GM12865 (cell line): ENCODE measurements at places on chromosomes 6 and 20.

DNA sequence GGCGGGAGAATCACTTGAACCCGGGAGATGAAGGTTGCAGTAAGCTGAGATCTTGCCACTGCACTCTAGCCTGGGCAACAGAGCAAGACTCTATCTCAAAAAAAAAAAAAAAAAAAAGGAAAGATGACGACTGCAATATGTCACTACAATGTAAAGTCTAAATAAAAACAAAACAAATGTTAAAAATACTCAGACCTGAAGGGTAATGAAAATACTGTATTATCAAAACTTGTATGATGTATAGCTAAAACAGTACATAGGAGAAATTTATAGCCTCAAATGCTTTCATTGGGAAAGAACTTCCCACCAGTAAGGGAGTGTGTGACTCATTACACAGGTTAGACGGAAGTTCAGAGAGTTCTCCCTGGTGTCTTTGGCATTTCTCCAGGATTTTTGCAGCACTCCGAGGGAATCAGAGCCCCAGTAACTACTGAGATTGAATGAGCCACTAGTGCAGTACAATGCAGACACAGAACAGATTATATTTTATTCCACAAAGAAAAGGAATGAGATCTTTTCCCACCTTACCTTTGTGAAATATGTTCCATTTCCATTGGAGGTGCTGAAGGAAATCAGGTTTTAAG is 12.5 kb upstream of the RALGAPB start:
- DNase-seq, result no peak

GRCh38 chr6:167769408-167770190 is 57.1 kb upstream of the AFDN start:
- no peak for DNase-seq

DNA sequence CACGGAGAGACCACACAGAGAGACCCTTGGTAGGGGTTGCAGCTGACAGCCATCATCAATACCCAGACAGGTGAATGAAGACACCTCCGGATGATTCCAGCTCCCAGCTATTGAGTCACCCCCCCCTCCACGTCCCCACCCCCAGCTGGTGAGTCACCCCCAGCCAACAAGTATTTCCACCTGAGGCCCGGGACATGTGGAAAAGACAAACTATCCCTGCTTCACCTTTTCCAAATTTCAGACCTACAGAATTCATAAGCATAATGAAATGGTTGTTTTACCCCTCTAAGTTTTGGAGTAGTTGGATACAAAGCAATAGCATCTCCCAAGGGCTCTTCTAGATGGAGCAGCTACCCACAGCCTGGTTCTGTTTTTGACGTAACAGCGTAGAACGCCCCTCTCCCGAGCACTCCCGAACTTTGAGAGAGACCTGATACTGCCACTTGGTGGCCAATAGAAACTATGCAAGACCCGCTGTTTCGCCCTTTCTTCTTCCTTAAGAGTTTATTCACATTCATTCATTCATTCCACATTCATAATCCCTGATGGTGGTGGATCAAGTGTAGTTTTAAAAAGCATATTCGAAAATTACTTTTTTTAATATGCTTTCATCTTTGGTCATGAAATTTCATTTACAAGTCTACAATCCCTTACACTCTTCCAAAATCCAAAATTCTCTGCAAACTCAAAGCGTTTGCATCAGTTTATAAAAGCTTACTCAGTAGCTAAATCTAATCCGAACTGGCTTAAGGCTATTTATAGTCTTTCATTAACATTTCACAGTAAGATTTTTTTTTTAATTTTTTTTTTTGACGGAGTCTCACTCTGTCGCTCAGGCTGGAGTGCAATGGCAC is 15.1 kb upstream of the PPP1R16B start:
- peak; percentile 72 for DNase-seq

DNA sequence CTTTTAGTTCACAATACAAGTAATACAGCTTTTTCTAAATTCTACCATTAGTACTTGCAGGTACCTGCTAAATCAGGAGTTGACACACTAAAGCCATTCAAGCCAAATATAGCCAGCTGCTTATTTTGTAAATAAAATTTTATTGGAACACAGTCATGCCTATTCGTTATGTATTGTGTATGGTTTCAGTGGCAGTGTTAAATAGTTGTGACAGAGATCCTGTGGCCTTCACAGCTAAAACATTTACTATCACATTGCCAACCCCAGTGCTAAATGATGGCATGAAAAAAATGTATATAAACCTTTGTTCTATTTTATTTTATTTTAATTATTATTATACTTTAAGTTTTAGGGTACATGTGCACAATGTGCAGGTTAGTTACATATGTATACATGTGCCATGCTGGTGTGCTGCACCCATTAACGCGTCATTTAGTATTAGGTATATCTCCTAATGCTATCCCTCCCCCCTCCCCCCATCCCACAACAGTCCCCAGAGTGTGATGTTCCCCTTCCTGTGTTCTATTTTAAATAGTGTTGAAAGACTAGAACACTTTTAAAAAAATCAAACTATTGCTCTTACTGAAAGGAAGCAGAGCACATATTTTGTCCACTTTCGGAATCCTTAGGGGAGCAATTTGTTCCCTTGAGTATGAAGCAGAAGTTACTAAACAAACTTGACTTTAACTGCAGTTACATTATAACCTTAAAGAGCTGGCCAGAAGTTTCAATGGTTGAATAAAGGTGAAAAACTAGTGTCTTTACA is 115.7 kb downstream of the PRIM2 start:
- peak; percentile 45 for DNase-seq

DNA sequence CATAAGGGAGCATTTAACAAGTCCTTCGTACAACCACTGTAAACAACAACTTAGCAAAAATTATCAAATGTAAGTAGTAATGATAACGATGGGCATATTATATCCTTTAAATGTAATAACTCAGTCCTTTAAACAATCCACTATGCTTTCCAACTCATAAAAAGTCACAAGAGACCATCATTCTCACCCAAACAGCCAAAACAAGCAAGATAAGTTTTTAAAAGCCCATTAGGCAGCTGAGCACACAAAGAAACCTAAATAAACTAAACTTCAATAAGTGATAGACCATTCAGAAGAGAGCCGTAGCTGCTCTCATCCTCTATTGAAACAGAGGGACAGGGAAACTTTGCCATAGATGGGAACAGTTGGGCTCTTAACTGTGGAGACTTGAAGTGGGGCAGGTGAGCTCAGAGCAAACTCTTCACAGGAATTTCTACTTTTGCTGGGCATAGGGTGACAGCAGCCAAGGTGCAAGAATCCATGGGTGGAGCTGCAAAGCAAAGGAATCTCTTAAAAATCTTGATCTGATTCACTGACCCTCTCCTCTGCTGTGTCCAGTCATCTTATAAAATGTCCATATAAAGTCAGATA is 22.5 kb downstream of the RAB22A start:
- DNase-seq, result no peak

GRCh38 chr6:136550045-136550329 is 235 bp downstream of the MAP7 start:
- DNase-seq, result no peak
